ENCODE measurements at places on chromosomes 12 and 14.

DNA sequence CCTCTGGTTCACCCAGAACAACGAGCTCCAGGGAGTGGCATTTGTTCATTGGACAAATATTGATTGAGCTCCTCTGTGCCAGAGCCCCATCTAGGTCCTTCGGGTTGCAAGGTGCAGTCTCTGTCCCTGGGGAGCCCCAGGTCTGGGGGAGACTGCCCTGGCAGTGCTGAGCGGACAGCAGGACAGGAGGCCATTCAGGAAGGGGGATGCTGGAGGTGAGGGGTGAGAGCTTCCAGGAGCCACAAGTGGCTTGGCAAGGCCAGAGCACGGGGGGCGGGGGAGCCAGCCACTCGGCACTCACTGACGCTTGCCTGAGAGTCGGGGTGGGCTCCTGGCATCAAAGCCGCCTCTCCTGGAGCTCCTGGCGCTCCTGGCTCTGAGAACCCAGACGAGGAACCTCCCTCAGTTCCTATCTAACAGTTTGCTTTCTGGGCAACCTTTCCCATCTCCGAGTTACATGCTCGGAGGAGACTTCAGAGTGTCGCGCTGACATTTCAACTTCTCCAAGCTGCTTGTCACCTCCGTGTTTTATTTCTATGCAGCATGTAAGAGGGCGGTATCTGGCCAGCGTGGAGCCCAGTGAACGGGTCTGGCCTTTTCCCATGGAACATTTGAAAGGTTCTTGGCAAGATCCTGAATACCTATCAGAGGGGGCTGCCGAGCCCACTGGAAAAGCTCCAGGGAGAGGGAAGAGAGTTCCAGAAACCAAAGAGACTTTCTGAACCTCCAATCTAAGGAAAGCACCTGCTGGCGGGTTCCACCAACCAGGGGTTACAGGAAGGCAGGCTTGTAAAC, 62.0 kb upstream of the BCL11B start:
- no peak for DNase-seq

DNA sequence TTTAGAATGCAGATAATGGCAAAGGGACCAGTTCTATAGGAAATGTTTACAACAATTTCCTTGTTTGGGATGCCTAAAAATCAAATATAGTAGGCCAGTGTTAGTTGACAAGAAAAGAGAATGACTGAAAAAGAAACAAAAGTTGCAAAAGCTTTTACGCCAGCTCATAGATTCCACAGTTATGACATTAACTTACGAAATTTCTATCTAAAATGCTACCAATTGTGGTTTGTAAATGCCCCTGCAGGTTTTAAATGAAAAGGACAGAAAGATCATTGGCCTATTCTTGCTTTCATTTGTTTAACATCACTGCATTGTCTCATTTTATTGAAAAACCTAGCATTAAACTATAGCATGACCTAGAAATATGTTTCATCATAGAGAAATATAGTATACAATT, 345.8 kb downstream of the CCDC91 start:
- peak; percentile 85 for DNase-seq

DNA sequence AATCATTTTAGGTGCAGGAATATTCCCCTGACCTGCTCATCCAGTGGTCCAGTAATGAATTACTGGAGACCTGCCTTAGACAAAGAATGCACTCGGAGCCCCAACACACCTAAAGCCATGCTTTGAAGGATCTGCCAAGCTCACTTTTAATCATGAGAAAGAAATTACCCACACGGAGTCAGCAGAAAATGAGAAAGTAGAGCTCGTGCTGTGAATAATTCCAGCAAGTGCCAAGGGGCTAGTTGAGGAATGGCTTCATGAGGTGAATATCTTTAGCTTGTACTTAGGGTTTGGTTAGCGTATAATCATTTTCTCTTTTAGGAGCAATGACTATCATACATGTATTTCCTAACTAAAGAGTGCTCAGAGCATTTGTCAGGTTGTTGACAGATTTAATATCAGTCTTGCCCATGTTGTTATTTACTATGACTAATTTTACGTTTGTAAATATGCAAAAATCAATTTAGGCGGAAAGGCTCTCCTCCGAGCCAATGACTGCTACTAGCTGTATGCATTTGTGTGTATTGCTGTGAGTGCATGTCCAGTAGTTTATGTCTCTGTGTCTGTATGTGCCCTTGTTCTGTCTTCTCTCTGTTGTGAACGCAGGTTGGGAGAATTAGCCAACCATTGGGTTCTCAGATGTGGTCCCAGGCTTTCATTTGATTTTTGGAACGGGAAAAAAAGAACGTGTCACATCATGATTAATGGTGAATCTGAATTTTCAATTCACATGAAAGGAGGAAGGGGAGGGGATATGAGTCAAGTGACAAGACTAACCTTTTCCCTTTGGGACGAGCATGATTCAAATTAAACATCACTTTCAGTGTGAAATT, 98.4 kb downstream of the RMST start:
- no peak for DNase-seq

- DNase-seq, result peak; percentile 62
Measured at GRCh38 chr12:48078901-48079300, 27.0 kb downstream of the SENP1 start.

- peak; percentile 34 for DNase-seq
Measured at GRCh38 chr12:27060740-27061139, 21.6 kb downstream of the C12orf71 start.

- peak; percentile 16 for DNase-seq
Measured at GRCh38 chr12:31234955-31235867, 90.7 kb downstream of the SINHCAF start.

DNA sequence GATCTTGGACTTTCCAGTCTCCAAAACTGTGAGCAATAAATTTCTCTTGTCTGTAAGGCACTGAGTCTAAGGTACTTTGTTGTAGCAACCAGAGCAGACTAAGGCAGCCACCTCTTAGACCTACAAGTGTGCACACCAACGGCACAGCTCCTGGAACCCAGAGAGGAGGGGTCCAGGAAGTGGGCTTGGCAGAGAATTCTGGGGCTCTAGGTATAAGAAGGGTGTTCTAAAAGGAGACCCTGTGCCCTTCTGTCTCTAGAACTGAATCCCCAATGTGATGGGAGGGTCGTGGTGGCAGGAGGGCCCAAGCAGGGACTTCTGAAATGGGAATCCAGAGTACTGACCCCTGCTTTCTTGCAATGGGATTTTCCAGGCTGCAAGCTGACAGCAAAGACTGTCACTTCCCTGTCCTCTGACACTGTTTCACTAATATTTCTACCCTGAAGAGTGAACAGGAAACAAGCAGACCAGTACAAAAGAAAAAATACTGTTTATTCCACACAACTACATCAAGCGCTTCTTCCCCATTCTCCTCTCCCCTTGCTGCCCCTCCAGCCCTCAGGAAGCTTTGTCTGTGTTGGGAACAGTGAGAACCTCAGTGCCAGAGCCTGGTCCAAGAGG, 13.6 kb upstream of the TFCP2 start:
- no peak for DNase-seq

DNA sequence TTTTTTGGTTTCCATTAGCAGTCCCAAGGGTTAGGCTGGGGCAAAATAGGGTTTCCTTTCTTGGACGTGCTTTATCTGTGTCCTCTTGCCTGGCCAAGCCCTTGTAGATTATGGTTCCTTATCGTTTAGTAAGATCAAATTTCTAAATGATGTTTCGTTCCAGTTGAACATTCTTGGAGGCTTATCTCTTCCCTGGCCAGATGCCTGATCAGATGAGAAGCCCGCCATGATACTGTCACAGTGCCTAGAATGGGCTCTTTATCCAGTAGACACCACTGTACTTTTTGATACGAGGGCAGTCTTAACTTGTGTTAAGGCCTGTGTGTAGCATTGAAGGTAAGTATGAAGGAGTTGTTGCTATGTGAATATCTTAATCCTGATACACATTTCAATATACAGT, 76.1 kb upstream of the TMEM263 start:
- DNase-seq, result no peak

DNA sequence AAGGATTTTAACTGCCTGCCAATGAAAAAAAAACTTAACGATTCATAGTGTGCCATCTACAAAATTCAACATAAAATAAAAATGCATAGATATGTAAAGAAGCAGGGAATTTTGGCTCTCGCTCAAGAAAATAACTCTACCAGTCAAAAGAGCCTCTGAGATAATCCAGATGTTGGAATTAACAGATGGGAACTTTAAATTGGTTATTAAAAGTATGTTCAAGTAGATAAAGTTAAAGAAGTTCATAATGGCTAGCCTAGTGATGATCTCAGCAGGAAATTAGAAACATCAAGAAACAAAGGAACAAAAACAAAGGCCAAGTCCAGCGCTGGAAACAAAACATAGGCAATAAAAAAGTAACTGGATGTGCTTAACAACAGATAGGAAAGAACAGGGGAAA, 23.1 kb downstream of the PIK3C2G start:
- DNase-seq, result no peak

- no peak for DNase-seq
Measured at GRCh38 chr12:110256780-110257431, 24.1 kb upstream of the ATP2A2 start.

GRCh38 chr12:121145221-121145620, 12.5 kb downstream of the P2RX7 start:
- DNase-seq, result peak; percentile 28

DNA sequence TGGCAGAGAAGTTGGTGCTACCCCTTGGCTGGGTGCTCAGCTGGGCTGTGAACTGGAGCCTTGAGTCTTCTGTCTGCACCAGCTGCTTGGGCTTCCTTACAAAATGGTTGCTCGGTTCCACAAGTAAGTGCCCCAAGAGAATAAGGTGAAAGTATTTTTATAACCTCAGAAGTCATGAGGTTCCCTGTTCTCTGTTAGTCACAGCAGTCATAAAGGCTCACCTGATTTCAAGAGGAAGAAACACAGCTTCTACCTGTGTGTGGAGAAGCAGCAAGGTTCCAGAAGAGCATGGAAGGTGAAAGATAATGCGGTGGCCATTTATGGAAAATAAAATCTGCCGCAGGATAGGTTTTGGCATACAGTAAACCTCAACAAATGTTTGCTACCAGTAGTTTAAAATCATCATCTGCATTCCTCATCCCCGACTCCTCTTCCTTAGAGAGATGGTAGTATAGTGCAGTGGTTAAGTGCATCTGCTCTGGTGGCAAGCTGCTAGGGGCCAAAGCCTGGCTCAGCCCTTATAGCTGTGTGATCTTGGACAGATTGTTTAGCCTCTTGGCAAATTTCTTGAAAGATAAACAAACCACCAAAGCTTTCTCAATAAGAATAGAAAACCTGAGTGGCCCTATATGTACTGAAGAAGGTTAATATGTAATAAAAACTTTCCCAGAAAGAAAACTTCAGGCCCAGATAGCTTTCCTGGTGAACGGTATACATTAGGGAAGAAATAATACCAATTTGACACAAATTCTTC, 32.4 kb downstream of the TPCN1 start:
- DNase-seq, result no peak

DNA sequence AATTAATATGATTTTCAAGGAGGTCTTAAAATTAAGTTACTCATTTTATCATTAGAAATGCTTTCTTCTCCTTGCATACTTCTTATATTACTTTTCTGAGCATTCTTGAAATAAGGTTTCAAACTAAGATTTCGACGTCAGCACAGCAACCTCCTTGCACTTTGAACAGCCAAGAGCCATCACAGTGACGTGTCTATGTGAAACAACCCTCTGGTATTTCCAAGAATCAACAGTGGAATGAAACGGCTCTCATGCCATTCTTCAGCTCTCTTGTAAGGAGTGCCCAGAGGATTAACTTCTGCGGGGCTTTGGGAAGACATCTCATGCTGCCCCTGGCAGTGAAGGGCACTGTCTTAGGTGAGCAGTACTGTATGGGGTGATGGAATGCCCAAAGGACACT, 109.2 kb downstream of the EFCAB11 start:
- peak; percentile 56 for DNase-seq

GRCh38 chr14:45905672-45906071, 652.7 kb upstream of the MIS18BP1 start:
- no peak for DNase-seq

- no peak for DNase-seq
Measured at GRCh38 chr12:132619071-132619385, 452 bp downstream of the P2RX2 start.

DNA sequence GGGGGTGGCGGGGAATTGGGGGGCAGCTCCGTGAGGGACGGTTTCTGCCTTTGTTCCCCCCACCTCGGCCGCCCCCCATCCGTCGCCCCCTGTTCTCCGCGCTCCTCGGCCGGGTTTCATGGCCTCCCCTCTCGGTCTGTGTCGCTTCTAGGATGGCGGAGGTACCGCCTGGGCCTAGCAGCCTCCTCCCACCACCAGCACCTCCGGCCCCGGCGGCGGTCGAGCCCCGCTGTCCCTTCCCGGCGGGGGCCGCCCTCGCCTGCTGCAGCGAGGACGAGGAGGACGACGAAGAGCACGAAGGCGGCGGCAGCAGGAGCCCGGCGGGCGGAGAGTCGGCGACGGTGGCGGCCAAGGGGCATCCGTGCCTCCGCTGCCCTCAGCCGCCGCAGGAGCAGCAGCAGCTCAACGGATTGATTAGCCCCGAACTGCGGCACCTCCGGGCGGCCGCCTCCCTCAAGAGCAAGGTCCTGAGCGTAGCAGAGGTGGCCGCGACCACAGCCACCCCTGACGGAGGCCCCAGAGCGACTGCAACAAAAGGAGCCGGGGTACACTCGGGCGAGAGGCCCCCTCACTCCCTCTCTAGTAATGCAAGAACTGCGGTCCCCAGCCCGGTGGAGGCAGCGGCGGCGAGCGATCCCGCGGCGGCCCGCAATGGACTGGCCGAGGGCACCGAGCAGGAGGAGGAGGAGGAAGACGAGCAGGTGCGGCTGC, 575 bp downstream of the NAA30 start:
- no peak for DNase-seq

Measured in fibroblast of mammary gland (primary cell).